Right renal pelvis (tissue), 4 donors: ENCODE measurements at places on chromosomes 12 and 14. TPM values are rescaled to one million over a fixed set of nuclear protein-coding genes. Genes with fewer than 3 reads are reported as not detected.

GRCh38 chr12:126182619-126183236 is 1117.5 kb downstream of the AACS start:
- DNase-seq, result no peak

- DNase-seq, result no peak
Observed at GRCh38 chr12:20555771-20556170, 139.4 kb upstream of the SLCO1C1 start.

The PTCSC3 gene
- polyA plus RNA-seq, result 1.0 TPM

The GPD1 gene
- polyA plus RNA-seq, result 71.3 TPM

DNA sequence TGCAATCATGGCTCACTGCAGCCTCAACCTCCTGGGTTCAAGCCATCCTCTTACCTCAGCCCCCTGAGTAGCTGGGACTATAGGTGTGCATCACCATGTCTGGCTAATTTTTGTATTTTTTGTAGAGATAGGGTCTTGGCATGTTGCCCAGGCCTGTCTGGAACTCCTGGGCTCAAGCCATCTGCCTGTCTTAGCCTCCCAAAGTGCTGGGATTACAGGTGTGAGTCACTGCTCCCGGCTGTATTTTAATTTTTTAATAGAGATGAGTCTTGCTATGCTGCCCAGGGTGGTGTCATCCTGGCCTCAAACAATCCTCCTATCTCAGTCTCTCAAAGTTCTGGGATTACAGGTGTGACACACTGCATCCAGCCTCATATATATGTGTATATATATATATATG is 31.7 kb upstream of the GPRC5A start:
- no peak for DNase-seq

DNA sequence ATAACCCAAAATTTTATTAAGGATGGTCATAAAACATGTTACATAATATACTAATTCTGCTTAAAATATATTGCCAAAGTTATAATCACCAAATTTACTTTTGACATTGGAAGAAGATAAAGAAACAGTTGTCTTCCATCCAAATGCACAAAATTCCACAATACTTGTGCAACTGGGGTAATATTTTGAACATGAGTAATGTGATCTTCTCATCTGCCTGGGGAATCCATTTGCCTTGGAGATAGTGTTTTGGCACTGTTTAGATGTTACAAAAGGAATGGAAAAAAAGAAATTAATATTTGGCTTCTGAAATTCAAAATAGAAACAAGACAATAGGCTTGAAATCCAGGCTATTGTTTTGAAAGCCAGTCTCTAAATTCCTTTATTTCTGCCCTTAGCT is 9.1 kb downstream of the GPR19 start:
- no peak for DNase-seq

- DNase-seq, result no peak
Observed at GRCh38 chr14:60102389-60102788, 10.7 kb downstream of the PCNX4 start.

- DNase-seq, result no peak
Observed at GRCh38 chr14:86525673-86526072, 995.7 kb downstream of the FLRT2 start.

- no peak for DNase-seq
Observed at GRCh38 chr12:94948232-94948810, 55.2 kb downstream of the NDUFA12 start.

The PZP gene
- 0.46 TPM for polyA plus RNA-seq

The MUCL1 gene
- polyA plus RNA-seq, result not detected

- DNase-seq, result no peak
Observed at GRCh38 chr12:39145175-39145999, 240.0 kb upstream of the CPNE8 start.

GRCh38 chr12:132477703-132478432 is 12.1 kb upstream of the FBRSL1 start:
- DNase-seq, result no peak

The KRT6C gene
- not detected for polyA plus RNA-seq

- no peak for DNase-seq
Observed at GRCh38 chr12:21771311-21771710, 3.2 kb downstream of the KCNJ8 start.

GRCh38 chr14:73739899-73740617 is 25.9 kb upstream of the PNMA1 start:
- DNase-seq, result no peak
